ENCODE measurements at places on chromosomes 2 and 18.

DNA sequence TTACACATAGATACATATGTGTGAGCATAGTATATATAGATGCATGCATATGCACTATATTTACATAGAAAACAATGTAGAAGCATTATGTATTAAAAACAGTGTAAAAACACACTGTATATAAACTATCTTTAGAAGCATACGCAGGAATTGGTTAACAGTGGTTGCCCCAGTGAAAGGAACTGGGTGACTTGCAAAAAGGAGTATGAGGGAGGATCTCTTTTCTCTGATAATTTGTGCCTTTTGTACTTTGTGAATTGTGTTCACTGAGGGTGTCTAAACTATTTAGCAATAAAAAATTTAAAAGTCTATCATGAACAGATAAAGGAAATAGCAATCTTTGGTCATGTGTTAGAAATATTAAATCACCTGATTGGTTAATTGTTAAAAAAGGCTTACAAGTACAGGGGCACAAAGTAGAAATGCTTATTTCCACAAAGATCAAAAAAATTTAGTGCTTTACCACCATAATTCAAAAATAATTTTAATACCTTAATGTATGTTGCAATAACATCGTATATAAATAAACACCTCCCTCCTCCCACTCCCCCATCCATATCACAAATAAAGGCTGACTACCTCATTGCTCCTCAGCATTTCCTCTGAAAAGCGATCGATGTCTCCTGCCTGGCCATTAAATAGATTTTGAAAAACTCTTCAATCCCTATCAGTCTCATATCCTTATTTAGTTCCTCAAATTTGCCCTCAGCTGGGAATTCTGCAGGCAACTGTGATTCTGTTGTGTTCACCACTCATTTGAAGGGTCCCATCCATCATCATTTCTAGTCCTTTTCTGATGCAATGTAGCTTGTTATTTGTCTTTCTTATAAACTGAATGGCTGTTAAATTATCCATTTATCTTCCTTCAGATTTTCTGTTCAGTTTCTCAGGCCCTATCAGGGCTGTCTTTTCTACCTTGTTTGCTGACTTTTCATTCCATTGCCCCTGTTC lies 257.3 kb downstream of the AGPS start:
- no peak for DNase-seq

- no peak for DNase-seq
Measured at GRCh38 chr2:135246711-135247270, 194.7 kb downstream of the RAB3GAP1 start.

DNA sequence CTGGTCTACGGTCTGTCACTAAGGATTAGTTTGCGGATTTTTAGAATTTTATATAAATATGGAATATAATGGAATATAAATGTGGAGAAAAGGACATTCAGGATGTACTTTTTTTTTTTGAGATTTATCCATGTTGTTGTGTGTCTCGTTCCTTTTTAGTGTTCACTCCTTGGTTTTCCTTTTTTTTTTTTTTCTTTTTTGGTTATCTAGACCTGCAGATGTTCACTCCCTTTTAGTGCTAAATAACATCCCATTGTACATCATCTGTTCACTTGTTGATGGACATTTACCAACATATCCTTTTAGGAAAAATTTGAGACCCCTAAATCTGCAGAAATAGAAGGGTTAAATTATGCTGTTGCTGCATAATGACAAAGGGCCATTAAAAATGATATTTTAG lies 25.5 kb upstream of the RPL37A start:
- DNase-seq: no peak

DNA sequence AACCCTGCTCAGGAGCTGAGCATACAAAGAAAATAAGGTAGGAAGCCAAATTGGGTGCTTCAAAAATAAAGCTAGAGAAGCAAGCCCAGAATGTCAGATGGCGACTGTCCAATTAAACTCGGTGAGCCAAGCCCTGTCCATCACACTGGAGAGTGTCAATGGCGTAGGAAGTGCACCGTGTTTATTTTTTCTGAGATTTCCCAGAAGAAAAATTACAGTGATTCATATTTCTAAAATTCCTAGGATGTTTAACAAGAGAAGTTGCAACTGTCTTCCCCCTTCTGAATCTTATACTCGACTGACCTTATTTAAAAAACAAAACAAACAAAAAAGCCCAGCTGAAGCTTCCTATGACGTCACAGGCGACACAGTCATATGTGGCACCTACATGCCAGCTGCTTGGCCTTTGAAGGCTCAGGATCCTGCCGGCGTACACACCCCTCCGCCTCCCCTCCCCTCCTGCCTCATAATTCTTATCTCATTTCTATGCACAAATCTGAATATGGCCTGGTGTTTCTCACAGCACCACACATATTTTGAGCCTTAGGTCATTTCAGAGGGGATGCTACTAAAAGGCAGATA lies 60.8 kb downstream of the MBP start:
- peak; percentile 54 for DNase-seq

GRCh38 chr18:59655676-59656075 lies 41.5 kb downstream of the CCBE1 start:
- DNase-seq: no peak

GRCh38 chr2:195356026-195356425 lies 301.0 kb upstream of the SLC39A10 start:
- DNase-seq: no peak

All from stimulated activated naive CD8-positive, alpha-beta T cell treated with anti-CD3 and anti-CD28 coated beads, Interleukin-15, Interleukin-2, amounts not matched to agents 100 U/mL and 50 U/mL, for 24 hours (primary cell).